ENCODE measurements at places on chromosomes 1 and 21. TPM values are rescaled to one million over a fixed set of nuclear protein-coding genes. Genes with fewer than 3 reads are reported as not detected.

Gene OR2T11
- total RNA-seq: not detected

Gene FNDC10
- total RNA-seq: 2.5 TPM

Gene ADPRS
- total RNA-seq: 31.8 TPM

Gene CHRNB2
- under 0.01 TPM for total RNA-seq

Gene HUNK
- total RNA-seq: 0.07 TPM

Gene IKBKE
- total RNA-seq: 18.3 TPM

Gene C1orf53
- total RNA-seq: 1.4 TPM

Gene PLA2G2A
- total RNA-seq: not detected

Gene KMO
- 0.07 TPM for total RNA-seq

Gene MX2
- total RNA-seq: 0.34 TPM

Gene CCDC18
- 3.8 TPM for total RNA-seq

Gene DTL
- 0.34 TPM for total RNA-seq

Gene C1orf210
- 5.8 TPM for total RNA-seq

Gene BRINP2
- not detected for total RNA-seq

Gene CFAP45
- 0.34 TPM for total RNA-seq

Gene LCE2C
- total RNA-seq: not detected

Gene KCNE2
- not detected for total RNA-seq

Gene ATP5PO
- total RNA-seq: 103 TPM

All from nasal cavity respiratory epithelium epithelial cell of viscerocranial mucosa (primary cell).